ENCODE measurements at places on chromosomes 7 and 10. TPM values are rescaled to one million over a fixed set of nuclear protein-coding genes. Genes with fewer than 3 reads are reported as not detected.

Gene RADIL
- not detected for total RNA-seq

Gene UTF1
- not detected for total RNA-seq

Gene FGFBP3
- total RNA-seq: 0.51 TPM

Gene HHEX
- 1.8 TPM for total RNA-seq

Gene CASTOR2
- 22.7 TPM for total RNA-seq

Gene TFPI2
- total RNA-seq: 33.4 TPM

Gene VWA2
- total RNA-seq: not detected

Gene CLRN3
- not detected for total RNA-seq

- no peak for DNase-seq
Observed at GRCh38 chr7:158228986-158229385, 358.6 kb downstream of the PTPRN2 start.

DNA sequence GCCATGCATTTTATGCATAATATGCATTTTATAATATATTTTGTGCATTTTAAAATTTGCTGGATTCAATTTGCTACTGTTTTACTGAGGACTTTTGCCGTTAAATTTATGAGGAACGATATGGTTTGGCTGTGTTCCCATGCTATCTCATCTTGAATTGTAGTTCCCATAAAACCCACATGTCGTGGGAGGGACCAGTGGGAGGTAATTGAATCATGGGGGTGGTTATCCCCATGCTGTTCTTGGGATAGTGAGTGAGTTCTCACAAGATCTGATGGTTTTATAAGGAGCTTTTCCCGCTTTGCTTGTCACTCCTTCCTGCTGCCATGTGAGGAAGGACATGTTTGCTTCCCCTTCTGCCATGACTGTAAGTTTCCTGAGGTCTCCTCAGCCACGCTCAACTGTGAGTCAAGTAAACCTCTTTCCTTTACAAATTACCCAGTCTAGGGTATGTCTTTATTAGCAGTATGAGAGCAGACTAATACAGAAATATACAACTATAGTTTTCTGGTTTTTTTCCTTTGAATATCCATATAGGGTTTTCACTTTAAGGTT lies 201.4 kb upstream of the SH2B2 start:
- DNase-seq: no peak

DNA sequence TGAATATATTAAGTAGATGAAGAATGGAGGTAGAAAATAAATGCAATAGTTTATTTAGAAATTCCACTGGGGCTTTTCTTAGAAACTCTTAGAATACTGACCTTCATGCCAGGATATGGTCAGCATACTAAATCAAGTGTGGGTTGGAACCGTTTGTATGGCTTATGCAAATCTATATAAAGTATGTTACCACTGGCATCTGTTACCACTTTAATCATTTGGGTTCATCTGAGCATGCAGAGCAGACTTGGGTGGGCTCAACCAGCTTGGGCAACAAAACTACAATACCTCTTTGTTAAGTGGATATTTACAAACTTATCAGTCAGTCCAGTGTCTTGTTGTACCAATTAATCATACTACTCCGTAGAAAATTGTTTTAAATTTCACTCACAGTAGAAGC lies 125.8 kb downstream of the CRPPA start:
- DNase-seq: no peak

DNA sequence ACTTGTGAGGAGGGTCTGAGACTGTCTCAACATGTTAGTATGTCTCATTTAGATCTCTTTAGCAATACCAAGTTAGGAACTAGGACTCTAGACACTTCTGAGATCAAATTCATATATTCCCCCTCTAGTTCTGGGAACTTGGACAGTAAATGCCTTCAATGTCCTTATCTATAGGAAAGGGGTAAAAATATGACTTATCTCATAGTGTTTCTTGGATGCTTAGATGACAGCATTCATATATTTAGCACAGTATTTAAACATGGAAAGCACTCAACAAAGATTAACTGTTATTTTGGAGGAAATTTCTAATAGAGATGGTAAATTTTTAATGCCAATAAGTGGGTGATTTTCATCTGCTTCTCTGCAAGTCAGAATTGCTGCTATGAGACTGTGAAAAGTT lies 154.6 kb downstream of the CTNNA3 start:
- DNase-seq: no peak

DNA sequence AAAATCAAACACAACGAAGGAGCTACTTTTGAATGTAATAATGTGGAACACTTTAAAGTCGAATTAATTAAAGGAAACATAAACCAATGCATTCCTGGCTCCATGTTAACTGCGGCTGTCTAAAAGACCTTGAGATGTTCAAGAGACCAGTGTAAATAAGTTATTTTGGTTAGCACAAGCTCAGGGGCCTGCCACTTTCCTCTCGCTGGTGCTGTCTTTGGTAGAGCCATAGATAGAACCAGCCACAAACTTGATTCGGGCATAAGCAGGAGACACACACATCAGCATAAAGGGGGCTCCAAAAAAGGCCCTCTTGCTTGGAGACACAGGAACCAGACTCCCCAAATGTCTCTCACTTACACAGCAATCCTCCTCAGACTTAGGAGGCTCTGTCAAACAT lies 121.6 kb upstream of the TBX20 start:
- DNase-seq: no peak

DNA sequence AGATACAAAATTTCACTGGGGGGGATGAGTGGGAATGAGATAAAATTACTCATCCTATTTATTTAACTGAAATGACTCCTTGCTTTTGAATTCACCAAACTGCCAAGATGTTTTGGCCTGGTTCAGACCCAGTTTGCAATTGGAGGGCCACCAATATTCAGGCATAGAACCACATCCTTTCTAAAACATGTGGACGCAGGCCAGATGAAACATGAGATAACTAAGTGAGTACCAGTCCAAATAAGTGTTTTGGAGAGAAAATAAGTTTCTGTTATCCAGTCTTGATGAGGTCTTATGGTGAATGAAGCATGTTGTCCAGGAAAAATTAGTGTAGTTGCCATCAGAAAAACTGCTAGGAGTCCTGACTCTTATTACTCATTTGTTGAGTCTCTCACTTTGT lies 36.3 kb upstream of the PDK4 start:
- no peak for DNase-seq

- DNase-seq: no peak
Observed at GRCh38 chr7:30280631-30281030, 3.8 kb upstream of the ZNRF2 start.

- no peak for DNase-seq
Observed at GRCh38 chr7:84535580-84536270, 341.1 kb upstream of the SEMA3A start.

- no peak for DNase-seq
Observed at GRCh38 chr7:106124186-106124585, 12.1 kb upstream of the SYPL1 start.

DNA sequence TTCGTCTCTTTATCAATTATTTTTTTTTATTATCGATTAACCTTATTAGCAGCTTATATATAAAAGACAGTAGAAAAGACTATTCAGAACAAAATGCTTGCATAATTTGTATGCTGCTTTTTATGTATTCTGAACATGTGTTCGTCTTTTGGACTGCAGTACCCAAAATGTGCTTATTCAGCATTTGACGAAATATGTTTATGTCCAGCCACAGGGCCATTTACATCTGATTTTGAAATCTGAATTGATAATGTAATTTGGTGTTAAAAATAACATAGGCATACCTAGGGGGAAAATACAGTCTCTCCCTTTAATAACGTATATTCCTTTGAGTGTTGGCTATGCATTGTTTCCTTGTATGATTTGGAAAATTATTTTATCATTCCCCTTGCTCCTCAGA lies 386.0 kb downstream of the EXOC4 start:
- DNase-seq: no peak

GRCh38 chr10:4883079-4883739 lies 57.2 kb downstream of the AKR1E2 start:
- DNase-seq: peak; percentile 39

DNA sequence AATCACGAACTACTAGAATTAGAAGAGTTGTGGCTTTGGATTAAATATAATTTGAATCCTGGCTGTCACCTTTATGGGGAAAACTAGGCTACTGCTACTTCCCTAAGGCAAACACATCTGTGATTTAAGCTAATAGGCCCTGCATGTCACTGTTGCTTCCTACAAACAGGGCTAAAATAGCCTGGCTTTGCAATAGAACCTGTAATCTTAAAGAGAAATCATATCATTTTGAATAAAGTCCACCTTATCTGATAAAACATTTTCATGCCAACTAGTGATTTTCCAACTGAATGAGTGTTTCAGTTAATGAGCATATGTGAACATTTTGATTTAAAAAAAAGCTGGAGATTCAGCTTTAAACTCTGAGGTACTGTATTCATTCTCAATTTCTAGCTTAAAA lies 208.0 kb downstream of the GPR37 start:
- no peak for DNase-seq

DNA sequence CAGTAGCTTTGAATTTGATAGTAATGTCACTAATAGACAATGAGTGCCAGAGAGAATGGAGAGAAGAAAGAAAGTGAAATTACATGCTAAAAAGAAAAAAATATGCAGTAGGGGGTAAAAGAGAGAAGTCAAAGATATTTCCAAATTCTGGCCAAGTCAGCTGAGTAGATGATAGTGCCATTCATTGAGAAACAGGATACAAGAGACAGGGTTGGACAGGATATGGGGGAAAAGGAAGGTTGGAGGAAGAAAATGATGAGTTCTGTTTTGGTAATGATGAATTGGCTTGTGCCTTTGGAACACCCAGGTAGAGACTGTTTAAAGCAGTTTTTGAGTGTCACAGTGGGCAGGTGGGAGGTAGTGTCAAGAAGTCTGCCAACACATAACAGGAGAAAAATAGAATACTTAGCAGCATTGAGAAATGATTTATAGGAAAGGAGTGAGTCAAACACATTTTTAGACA lies 78.3 kb downstream of the LRRC17 start:
- no peak for DNase-seq

DNA sequence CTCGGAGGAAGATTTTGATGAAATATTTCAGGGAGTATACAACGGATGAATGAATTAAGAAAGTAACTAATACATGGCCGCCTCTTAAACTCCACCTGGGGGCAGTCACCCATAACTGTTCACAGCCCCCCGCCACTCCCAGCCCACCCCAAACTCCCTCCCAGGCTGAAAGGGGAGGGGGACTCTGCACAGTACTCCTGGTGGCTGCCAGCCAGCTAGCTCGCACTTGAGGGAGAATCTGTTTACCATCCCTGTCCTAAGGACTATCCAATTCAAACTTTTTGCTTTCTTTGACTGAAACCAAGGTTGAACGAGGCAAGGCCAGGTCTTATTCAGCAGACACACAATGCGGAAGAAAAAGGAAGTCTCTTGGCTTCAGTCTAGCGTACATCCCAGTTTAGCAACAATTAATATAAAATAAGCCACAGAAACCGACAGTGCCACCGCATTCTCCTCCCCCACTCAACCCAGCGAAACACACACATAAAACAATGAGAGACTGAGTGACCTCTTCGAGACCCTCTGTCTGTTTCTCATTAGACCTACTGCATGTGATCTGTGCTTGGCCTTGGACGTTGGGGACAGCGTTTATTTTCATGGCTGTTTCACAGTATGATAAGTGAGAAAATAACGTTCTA lies 219.5 kb downstream of the GLI3 start:
- no peak for DNase-seq

- DNase-seq: no peak
Observed at GRCh38 chr7:111730057-111730456, 167.8 kb upstream of the IMMP2L start.
